ENCODE measurements at places on chromosomes 16 and 17.

DNA sequence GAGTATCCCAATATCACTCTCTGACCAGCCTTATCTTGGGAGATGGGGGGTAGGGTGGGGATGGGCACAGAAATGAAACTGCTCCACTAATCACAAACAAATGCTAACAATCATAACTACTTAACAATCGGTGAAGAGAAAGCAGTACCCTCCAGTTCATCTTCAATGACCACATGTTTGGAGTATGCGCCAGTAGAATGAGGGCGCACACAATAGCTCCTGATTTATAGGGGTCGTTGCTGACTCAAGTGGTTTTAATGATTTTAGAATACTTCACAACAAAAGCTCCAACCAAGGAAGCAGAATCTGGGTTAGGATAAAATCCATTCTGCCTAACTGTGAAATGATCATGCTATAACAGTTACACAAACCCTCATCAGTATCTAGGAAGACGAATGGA is 184.4 kb downstream of the AATF start:
- no peak for DNase-seq

- DNase-seq, result no peak
These were observed 276.1 kb downstream of the SNX29 start for GRCh38 chr16:12252616-12253015.

DNA sequence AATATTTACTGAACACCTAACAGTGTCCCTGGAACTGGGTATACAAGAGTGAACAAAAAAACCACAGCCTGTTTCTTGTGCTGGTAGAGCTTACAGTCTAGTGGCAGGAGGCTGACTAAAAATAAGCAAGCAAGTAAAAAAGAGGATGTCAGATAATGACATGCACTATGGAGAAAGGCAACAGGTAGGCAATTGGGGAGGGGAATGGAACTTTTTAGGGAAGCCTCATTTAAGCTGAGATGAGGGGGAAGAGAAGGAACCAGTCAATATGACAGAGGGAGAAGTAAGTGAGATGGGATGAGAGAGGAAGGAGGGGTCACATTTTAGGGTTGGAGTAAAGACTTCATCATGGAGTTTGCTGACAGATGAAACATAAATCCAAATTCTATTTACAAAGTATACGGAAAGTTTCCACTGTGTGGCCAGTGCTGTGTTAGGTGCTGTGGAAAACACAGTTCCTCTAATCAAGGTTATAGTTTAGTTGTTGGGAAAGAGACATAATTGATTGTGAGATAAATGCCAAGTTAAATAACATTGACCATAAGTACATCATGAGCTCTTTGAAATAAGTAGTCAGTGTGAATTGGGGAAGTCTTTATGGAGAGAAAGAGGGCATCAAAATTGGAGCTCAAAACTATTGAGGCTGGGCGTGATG is 251.4 kb downstream of the FTO start:
- no peak for DNase-seq

GRCh38 chr16:30533146-30533522 is 1.5 kb downstream of the ZNF747 start:
- DNase-seq, result no peak

GRCh38 chr17:75823257-75824041 is 20.8 kb downstream of the UNC13D start:
- no peak for DNase-seq

- no peak for DNase-seq
These were observed 893 bp downstream of the HCFC1R1 start for GRCh38 chr16:3022684-3023414.

- DNase-seq, result no peak
These were observed 258.4 kb downstream of the CPPED1 start for GRCh38 chr16:12545297-12545610.

DNA sequence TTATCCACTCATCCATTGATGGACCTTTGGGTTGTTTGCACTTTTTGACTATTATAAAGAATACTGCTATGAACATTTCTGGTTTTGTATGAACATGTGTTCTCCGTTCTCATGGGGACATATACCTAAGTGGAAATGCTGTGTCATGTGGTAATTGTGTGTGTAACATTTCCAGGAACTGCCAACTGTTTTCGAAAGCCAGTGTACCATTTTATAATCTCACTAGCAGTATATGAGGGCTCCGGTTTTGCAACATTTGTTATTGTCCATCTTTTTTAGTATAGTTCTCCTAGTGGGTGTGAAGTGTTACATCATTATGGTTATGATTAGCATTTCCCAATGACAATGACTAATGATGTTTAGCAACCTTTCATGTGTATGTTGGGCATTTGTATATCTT is 5.1 kb upstream of the TRIM25 start:
- DNase-seq, result no peak

DNA sequence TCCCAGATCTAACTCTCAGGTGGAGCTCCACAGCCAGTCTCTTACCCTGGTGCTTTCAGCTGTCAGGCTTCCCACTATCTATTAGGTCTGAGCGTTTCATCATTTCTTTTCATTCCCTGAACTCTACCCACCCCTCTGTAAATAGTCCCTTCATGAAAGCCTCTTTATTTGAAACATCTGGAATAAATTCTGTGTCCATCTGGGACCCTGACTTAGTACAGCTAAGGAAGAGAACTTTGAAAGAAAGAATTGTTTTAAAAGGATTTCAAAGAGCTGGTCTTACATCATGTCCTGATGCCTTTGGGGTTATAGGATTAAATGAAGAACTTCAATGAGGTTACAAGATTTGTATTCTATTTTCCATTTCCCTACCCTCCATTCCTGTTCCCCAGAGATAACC is 388.5 kb upstream of the CA10 start:
- no peak for DNase-seq

DNA sequence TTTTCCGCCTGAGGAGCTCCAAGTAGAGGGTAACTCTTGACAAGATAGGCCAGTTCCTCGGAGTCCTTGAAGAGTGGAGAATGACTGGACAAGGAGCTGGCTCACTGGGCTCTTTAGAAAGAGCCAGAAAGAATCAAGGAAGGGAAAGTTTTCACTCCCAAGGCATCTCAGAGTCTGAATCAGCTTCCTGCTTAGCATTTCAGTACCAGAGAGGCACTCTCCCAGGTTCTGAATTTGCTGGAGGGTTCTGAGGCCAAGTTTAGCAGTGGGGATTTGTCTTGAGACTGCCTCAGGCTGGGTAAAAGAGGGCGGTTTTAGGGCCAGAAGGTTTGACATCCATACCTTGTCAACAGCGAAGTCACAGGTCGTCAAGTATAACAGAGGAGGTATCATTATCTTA is 25.5 kb downstream of the GP2 start:
- no peak for DNase-seq

- no peak for DNase-seq
These were observed 13.4 kb downstream of the WFDC1 start for GRCh38 chr16:84308120-84308519.

GRCh38 chr17:49193513-49194296 is 16.7 kb downstream of the GNGT2 start:
- peak; percentile 16 for DNase-seq

DNA sequence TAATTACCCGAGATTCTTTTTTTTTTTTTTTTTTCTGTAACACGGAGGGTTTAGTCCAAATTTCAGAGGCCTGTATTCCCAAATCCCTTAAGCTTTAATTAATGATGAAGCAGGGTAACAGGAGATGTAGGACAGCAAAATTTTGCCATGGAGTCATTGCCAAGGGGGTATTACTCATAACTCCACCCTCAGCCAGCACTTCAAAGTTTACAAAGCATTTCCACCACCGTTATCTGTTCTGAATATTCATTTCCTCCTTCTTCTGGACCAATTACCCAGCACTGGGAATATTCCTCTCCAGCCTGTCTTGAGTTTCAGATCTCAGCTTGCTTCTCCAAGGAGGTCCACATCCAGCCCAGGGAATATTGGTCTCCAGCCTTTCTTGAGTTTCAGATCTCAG is 747.5 kb upstream of the EEF2KMT start:
- DNase-seq, result no peak

- no peak for DNase-seq
These were observed 2.7 kb upstream of the LASP1NB start for GRCh38 chr17:38922538-38923297.

GRCh38 chr16:57260294-57260929 is 15.4 kb downstream of the ARL2BP start:
- DNase-seq, result no peak

DNA sequence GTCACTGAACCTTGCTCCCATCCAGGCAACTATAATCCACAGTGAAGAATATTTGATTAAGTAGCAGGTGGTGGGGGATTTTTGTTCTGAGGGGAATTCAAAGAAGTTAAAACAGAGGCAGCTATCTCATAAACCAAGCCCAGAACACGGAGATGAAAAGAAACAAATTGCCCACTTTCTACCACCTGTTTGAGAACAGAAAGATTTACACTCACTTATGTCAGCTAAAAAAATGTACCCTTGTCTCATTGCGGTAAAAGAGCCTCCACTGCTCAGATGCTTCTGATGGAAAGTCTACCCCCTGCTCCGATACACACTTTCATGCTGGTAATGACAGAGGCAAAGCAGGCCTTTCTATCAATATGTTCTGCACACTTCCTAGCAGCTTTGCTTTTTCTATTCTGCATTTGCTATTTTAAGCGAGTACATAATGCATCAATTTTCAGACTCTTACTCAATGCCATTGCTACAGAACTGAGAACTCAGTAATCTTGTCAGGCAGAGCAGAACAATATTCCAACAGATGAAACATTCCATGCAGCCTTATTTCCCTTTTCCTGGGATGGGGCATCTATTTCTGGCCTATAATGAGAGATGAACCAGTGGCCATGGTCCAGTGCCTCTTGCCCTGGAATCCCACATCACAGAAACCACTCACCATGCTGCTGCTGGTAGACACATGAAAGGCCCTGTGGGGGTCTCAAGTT is 29.0 kb downstream of the CDK5R1 start:
- no peak for DNase-seq

- DNase-seq, result no peak
These were observed 3.4 kb upstream of the ETV4 start for GRCh38 chr17:43549496-43549895.

DNA sequence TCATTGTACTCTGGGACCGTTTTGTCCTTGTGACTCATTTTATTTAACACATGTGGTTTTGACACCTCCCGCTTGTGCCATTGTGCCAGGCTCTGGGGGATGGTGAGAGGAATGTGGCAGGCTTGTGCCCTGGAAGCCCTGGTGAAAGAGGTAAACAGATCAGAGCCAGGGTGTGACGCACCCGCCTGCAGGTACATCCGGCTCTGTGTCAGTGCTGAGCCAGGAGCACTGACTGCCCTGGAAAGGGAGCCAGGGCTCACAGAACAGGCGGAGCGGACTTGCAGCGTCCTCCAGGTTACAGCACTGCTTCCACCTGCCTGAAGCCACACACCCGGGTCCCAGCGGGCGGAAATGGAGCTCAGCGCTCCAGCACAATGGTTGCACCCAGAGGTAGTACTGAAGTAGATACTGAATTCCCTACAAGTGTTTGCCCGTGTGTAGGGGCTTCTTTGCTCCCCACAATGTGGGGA is 30.6 kb downstream of the CDRT15 start:
- peak; percentile 77 for DNase-seq

DNA sequence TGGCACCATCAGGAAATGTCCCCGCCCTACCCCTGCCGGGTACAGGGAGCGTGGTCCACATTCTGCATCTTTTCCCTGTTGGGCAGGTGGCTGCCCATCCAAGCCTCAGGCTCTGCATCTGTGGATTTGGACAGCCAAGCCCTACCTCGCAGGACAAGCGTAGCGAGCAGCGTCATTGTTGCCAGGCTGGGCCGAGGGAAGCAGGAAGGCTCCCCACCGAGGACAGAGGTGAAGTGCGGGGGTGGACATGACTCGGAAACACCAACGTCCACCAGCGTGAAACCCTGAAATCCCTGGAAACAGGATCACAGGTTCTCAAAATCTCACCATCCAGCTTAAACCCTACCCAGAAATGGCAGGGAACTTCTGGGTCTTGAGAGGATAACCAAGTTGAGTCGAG is 73.6 kb downstream of the SOCS1 start:
- DNase-seq, result no peak

DNA sequence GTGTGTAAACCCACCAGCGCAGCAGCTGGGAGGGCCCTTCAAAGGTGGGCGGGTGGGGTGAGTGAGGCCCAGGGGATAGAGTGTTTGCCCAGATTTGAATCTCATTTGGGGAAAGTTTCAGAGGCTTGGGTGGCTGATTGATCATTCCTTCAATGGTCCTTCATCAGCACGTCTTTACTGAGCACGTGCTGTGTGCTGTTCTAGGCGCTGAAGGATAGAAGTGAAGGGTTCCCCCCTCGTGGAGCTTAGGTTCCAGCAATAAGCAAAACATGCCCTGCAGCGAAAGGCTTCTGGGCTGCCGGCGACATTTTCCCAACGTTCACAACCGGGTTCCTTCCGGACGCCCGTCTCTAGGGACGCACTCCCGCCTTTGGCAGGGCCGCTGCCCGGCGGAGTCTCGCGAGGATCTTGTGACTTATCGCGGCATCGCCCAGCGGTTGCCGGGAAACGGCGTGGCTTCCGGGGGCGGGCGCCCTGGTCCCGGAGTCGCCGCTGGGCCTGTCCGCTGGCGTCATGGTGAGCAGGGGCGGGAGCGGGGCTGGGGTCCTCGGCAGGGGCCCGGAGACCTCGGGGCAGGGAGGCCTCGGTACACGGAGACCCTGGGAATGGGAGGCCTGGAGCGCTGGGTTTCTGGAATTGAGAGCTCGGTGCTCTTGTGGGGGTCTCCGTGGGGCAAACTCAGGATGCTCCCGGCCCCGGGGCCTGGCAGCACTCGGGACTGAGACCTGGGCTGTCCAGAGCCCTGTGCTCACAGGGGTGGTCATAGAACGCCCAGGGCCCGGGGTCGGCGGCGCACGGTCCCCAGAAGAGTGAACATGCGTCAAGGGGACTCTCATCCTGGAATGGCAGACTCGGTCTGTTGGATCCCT is 3.2 kb upstream of the DBNDD1 start:
- peak; percentile 65 for DNase-seq

- no peak for DNase-seq
These were observed 44.1 kb downstream of the COG7 start for GRCh38 chr16:23408823-23409298.

DNA sequence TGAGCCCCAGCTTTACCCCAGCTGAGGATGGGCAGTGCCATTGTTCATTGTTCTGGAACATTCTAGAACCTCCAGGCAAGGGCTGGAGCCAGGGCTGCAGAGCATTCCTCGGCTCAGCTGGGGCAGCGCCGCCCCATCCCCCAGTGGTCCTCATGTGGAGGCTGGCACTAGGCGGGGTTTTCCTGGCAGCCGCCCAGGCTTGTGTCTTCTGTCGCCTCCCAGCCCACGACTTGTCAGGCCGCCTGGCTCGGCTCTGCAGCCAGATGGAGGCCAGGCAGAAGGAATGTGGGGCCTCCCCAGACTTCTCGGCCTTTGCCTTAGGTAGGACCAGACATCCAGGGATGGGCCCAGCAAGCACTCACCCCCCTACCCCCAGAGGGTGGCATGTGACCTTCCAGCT is at the start of gene TMEM95:
TMEM95 (plus strand) TSS at position 104 of the 400 bp plus-strand sequence; CDS start at position 153, 49 bp downstream.
- no peak for DNase-seq

DNA sequence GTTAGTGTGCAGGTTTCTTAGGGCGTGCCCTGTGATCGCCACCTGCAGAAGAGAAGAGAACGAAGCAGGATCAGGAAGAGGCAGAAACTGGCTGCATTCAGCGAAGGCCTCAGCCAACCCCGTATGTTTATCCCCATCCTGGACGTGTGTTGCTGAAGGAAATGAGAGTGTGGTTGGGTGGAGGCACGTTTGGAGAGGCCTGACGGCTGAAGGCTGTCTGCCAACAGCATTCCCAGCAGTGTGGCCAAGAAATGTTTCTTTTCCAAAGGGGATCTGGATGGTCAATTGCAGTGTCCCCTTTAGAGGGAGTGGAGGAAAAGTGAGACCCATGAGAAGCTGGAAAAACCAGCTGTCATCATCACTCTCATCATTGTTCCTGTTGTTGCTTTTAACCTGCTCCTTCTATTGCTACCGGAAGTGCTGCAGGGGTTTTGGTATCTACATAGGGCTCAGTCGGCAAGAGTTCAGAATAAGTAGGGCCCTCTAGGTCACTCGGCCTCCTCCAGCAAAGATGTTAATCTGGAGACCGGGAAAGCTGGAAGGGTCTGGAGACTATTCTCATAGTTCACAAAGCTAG is 46.5 kb upstream of the SLC47A1 start:
- DNase-seq, result no peak
